Activated CD4-positive, alpha-beta T cell treated with anti-CD3 and anti-CD28 coated beads for 36 hours (primary cell): ENCODE measurements at places on chromosomes 13 and 19.

- no peak for DNase-seq
Measured at GRCh38 chr13:110134801-110135200, 172.2 kb downstream of the COL4A1 start.

- DNase-seq = no peak
Measured at GRCh38 chr13:100596516-100596915, 7.9 kb upstream of the GGACT start.

GRCh38 chr19:5255602-5256231 is 84.9 kb downstream of the PTPRS start:
- no peak for DNase-seq

DNA sequence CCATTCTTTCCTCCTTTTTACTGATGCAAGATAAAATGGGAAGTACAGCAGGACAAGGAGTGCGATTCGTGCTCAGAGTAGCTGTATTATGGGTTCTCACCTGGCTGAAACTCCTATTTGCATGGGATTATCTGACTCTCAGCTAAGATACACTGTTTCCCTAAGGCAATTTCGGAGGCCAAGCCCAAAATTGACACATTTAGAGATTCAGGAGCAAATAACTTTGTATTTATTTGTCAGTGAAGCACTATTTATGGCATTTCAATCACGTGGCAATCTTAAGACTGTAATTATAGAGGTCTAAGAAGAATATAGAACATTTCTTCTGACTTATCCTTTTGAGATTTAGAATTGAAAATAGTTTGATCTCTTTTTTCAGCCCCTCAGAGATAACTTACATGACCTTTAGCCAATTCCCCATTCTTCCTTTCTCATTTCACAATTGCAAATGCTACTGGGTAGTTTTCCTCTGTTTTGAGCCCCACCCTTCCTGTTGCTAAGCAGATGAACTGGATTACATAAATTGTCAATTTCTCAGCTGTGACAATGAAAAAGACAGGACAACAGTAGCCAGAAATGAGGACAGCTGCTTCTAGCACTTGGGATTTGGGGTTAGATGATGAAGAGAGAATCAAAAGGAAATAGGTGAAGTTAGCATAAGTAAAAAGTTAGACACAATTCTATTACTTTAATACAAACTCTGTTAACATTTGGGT is 122.7 kb upstream of the FRY start:
- no peak for DNase-seq

- DNase-seq = no peak
Measured at GRCh38 chr19:49094505-49095482, 9.5 kb downstream of the SNRNP70 start.

GRCh38 chr19:18059902-18060301 is 26.8 kb downstream of the IL12RB1 start:
- DNase-seq = no peak

GRCh38 chr19:10885201-10886169 is 14.1 kb downstream of the CARM1 start:
- DNase-seq = no peak

GRCh38 chr19:55619286-55619685 is 5.1 kb downstream of the ZNF784 start:
- no peak for DNase-seq

DNA sequence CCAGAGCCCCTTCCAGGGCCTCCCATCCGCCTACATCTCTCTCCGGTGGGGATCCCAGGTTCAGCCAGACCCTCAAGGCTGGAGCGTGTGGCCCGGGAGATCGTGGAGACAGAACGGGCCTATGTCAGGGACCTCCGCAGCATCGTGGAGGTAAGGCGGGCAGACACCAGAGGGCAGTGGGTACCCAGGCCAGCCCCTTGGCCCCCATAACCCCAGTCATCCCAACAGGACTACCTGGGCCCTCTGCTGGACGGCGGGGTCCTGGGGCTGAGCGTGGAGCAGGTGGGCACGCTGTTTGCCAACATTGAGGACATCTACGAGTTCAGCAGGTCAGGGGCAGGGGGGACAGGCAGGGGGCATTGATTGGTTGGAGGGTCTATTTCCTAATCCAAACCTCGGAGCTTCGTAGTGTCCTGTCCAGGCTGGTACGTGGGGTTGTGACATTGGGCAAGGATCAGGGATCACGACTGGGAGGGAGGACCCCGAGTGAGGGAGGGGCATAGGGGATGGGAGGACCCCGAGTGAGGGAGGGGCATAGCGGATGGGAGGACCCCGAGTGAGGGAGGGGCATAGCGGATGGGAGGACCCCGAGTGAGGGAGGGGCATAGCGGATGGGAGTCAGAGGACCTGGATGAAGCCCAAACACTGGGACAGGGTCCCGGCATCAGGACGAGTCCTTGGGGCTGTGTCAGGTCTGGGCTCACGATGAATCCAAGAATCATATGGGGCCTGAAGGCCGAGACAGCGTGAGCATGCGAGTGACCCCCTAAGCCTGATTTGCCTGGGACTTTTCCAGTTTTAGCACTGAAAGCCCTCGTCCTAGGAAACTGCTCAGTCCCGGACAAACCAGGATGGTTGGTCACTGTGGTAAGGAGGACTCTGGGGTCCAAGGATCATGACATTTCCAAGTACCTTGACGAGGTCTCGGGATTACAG is 2.9 kb downstream of the PLEKHG2 start:
- DNase-seq = no peak

DNA sequence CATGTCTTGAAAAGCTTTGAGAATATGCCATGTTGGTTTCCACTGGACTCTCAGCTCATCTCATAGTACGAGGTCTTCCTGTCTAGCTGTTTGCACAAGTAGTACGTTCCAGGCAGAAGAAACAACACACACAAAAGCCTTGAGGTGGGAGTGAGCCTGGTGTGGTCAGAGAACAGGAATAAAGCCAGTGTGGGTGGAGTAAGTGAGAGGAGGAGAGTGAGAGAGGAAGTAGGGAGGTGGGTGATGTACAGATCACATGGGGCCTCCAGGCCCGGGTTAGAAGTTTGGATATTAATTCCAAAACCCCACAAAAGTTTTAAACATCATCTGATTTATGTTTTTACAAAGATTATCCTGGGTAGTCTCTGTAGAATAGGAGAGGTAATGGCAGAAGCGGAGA is 230.6 kb downstream of the MTUS2 start:
- DNase-seq = no peak

DNA sequence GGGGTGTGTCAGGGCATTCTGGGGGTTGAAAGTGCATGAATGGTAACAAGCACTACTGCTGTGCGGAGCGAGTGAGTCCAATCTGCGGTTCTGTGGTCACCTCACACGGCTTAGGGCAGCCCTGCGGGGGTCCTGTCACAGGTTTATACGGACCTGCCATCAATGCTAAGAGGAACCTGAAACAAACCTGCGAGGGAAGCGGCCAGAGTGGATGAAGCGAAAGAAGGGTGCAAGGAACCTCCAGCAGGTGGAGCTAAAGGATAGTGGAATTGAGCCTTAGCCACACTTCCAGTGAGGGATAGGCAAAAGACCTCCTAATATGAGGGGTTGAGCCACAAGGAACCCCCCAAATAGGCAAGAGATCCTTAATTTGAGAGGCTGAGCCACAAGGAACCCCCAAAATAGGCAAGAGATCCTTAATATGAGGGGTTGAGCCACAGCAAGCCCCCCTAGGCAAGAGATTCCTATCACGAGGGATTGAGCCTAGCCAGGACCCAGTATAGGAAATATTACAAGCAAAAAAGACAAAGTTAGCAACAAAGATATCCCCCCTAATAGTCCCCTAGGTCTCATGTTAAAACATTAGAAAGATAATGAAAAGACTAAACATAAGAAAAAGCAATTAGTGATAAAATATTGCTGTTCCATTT is 6.3 kb upstream of the ZNF69 start:
- DNase-seq = peak; percentile 75

- DNase-seq = no peak
Measured at GRCh38 chr19:12411893-12412292, 10.8 kb upstream of the ZNF799 start.

DNA sequence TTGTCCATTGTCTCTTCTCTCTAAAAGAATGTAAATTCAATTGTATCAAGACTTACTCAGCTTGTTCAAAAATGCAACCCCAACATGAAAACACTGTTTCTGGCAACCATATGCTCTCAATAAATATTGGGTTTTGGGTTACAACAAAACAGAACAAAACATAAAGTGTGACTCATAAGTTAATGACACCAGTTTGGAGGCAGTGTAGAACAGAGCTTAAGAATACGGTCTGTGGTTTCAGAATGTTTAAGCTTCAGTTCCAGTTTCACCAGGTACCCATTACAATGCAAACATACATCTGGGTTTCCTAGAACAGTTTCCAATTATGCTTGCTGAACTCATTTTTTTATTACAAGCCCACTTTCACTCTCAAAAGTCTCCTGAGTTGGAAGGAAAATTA is 285.8 kb upstream of the PCDH9 start:
- DNase-seq = no peak

GRCh38 chr13:54706336-54706735 is 1677.7 kb downstream of the OLFM4 start:
- no peak for DNase-seq

DNA sequence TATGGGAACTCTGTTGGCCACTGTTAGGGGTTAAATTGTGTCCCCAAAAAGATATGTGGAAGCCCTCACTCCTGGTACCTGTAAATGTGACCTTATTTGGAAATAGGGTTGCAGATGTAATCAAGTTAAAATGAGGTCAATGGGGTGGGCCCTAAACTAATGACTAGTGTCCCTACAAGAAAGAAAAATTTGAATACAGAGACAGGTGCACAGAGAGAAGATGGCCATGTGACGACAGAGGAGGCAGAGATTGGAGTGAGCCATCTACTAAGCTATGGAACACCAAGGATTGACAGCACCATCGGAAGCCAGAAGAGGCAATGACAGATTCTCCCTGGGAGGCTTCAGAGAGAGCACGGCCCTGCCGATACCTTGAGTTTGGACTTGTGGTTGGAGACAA is 16.5 kb downstream of the POU2F2 start:
- no peak for DNase-seq

DNA sequence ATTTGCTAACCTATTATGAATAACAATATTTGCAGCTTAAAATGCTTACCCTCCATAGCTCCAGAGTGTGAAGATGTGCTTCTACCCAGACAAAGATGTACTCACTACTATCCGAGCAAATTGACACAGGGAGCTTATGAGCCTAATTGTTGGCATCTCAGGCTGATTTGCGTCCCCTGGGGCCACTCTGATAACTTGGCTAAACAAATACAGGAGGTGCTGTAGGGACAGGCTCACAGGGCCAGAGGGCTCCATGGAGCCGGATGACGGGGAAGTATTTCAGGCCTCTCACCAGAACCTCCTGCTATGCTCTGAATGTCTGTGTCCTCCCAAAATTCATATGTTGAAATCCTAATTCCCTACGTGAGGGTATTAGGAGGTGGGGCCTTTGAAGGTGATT is 26.7 kb upstream of the C19orf12 start:
- DNase-seq = no peak

DNA sequence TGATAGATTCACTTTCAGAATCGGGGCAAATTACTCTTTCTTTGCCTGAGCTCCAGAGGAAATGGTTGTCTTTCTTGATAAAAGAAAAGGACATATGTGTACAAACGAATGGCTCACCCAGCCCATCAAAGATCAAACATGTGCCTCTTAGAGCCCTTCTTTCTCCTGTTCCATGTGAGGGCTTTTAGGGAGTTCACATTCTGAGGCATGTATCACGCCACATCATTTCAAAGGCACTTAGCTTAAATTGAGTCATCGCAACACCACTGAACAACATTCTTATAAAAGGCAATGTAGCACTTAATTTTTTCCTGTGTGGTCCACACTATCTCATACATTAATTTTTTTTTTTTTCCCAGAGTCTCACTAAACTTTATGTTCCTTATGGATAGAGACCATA is 521.0 kb downstream of the SUCLA2 start:
- no peak for DNase-seq

DNA sequence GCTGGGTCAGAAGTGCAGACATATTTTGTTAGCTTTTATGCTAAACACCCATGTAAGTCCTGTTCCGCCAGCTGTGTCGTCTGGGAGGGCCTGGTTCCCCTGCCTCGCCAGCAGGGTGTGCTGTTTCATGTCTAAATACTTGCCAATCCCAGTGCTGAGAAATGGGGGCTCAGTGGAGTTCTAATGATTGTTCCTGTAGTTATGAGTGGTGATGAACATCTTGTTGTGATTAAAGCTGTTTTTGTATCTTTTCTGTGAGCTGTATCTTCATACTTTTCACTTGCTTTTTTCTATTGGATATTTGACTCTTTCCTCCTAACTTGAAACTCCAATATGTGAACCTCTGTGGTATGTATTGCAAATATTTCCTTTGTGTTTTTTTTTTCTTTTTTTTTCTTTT is 32.7 kb downstream of the KDM4B start:
- DNase-seq = peak; percentile 66

- DNase-seq = no peak
Measured at GRCh38 chr13:50711131-50711815, 132.2 kb downstream of the DLEU7 start.

GRCh38 chr13:99331881-99332293 is 24.7 kb upstream of the GPR183 start:
- DNase-seq = peak; percentile 40

DNA sequence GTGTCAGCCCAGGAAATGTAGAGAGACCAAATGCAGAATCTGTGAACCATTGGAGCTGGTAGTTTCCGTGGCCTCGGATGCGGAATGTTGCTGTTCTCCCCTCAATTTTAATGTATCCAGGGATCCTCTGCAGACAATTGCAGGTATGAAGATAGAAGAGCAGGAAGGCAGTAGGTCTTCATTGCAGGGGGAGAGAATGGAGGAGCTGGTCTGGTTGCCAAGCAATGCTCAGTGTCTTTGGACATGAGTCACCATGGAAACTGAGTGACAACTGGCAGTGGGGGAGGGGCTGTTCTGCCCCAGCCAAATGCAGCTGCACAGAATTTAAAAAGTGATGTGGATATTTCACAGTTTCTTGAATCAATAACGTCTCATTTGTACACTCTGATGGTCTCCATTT is 56.1 kb upstream of the ZNF835 start:
- no peak for DNase-seq

- DNase-seq = no peak
Measured at GRCh38 chr13:112225429-112226090, 150.6 kb upstream of the SPACA7 start.

DNA sequence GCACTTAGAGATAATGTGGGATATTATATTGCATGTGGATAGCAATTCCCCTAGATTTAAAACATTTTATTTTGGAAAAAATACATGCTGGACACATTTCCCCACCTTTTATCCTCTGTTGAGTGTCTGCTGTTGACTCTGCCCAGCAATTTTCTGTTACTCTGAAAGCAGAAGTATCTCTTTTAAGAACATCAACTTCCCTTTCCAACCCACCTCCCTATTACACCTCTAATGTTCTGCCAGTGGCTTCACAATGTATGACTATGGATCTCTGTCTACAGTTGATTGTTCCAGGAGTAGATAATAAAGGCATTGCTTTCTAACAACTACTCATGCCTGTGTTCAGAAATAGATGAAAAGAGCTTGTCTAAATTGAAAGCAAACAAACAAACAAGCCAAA is 754.8 kb upstream of the SLITRK6 start:
- DNase-seq = no peak
